ENCODE measurements at places on chromosomes 7 and 10. TPM values are rescaled to one million over a fixed set of nuclear protein-coding genes. Genes with fewer than 3 reads are reported as not detected.

The FAM25G gene
- not detected for total RNA-seq

- H3K4me1 ChIP-seq: no peaks in the 10 kb centered on the region
- no peak for DNase-seq
- H3K27ac ChIP-seq: no peak overlapping the region
- H3K4me3 ChIP-seq: no peak overlapping the region
- no peaks in the 10 kb centered on the region for H3K27me3 ChIP-seq
Measured at GRCh38 chr10:51272555-51272954, 198.3 kb downstream of the PRKG1 start.

DNA sequence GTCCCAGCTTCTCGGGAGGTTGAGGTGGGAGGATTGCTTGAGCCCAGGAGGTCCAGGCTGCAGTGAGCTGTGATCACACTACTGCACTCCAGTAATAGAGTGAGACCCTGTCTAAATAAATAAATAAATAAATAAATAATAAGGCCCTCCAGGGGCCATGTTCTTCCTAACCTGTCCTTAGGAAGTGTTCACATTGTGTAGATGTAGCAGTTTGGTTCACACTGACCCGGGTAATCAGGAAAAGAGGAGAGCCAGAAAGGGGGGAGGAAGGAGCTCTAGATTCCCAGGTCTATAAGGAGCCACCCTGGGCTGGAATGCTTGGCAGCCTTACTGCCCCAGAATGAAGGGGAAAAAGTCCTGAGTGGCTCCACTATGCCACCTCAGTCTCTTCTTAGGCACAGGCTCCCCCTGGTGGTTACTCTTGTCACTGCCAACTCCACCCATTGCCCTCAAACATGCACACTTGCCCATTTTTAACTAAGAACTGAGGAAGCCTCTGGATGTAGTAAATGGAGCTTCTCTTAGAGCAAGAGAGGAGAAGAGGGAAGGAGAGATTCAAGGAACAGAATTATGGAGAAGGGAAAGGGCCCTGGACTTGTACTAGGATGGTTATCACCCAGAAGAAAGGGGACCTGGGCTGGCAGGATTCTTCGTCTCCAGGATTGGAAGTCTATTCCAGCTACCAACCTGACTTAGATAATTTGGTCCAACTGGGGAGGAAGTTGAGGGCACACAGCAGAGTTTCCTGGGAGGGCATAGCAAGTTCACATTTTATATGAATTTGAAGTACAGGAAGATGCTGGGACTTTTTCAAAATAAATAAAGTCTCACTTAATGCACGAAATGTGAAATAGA is 7.8 kb downstream of the HPS6 start:
- no peak overlapping the region for H3K27ac ChIP-seq
- peaks cover 9% of the 10 kb centered on the region for H3K36me3 ChIP-seq
- H3K4me1 ChIP-seq: peaks cover 21% of the 10 kb centered on the region
- H3K4me3 ChIP-seq: no peak overlapping the region

DNA sequence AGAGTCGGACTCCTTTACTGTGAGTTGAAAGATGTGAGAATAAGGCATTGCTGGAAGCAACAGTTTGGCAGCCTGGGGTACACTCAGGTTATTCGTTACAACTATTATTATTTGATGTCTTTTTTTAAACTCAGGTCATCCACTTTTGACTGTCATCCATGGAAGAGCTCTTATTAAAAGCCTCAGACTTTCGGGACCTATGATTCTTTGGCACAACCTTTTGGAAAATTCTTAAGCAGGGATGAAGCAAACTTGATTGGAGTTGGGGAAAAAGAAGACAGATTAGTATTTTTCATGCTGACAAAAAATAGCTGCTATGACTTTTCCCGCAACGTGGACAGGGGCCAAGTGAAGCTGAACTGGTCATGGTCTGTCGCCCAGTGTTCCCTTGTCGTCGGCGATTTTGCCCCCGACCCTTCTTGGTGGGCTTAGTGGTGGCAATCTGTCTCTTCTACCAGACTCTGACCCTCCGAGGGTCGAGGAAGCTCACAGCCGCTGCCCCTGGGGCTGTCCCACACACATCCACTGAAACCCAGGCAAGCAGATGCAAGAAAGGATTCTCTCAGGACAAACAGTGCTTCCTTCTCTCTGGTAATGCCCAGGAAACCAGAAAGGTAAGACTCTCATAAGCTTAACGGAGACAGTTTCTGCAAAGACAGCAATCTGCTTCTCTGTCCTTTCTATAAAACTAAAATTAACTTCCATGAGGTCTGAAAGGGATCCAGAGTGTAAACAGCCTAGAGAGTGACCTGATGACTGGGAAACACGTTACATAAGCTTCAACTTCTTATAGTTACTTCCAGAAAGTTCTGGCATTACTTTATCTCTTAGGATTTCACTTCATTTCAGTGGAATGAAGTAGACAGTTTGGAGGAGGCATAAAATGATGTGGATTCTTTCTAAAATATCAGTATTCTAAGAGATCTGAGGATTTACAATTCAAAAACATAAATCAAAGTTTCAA is 1.0 kb downstream of the CPED1 start:
- peaks cover 34% of the 10 kb centered on the region for H3K27me3 ChIP-seq
- H3K4me3 ChIP-seq: peak overlapping the region; percentile 45
- H3K4me1 ChIP-seq: no peaks in the 10 kb centered on the region

- no peak overlapping the region for H3K27ac ChIP-seq
- H3K36me3 ChIP-seq: no peaks in the 10 kb centered on the region
- H3K27me3 ChIP-seq: no peaks in the 10 kb centered on the region
- DNase-seq: no peak
- no peak overlapping the region for H3K4me3 ChIP-seq
Measured at GRCh38 chr7:116573541-116573940, 48.7 kb downstream of the CAV1 start.

The STK31 gene
- 1.4 TPM for total RNA-seq

DNA sequence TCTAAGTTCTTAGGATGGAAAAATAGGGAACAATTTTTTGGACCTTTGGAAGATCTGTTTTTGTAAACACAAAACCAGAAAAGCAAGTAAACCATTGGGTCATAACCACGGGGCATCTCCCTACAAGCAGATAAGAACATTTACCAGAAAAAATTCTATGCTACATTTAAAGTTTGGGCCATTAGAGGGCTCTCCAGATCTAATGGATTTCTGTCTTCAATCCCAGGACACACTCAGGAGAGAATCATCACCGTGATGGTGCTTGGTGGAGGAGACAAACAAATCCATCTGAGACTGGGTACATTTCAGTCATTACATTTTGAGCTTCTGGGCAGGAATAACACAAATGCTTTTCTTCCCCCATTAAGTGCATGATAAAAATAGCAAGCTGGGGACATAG is 178.4 kb upstream of the TARP start:
- H3K36me3 ChIP-seq: no peaks in the 10 kb centered on the region
- no peak overlapping the region for H3K4me3 ChIP-seq
- no peaks in the 10 kb centered on the region for H3K4me1 ChIP-seq
- no peak for DNase-seq
- H3K27me3 ChIP-seq: no peaks in the 10 kb centered on the region

The CHN2 gene
- total RNA-seq: 5.5 TPM

- H3K36me3 ChIP-seq: no peaks in the 10 kb centered on the region
- no peak overlapping the region for H3K27ac ChIP-seq
Measured at GRCh38 chr10:37478381-37478780, 353.0 kb downstream of the ANKRD30A start.

The GDF2 gene
- not detected for total RNA-seq

GRCh38 chr10:125584954-125585353 is 98.0 kb downstream of the TEX36 start:
- H3K27ac ChIP-seq: no peak overlapping the region
- H3K36me3 ChIP-seq: no peaks in the 10 kb centered on the region
- no peaks in the 10 kb centered on the region for H3K27me3 ChIP-seq

DNA sequence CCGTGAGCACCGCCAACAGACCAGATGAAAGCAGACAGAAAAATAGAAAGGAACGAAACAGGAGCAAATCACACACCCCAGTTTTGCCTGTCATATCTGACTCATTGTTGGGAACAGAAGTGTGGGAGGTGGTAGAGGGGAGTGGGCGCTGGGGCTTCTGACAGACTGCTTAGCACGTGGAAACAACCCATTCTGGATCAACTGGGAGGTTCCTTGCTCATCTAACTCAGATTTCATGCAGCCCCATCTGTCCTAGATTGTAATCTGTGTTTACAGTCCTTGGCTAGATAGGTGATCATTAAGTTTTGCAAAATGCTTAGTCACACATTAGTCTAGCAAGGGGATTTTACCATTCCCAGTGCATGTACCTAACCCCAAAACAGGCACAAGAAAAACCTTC is 154.1 kb downstream of the NRP1 start:
- H3K27ac ChIP-seq: no peak overlapping the region
- H3K36me3 ChIP-seq: peaks cover 33% of the 10 kb centered on the region
- no peak overlapping the region for H3K4me3 ChIP-seq
- no peaks in the 10 kb centered on the region for H3K27me3 ChIP-seq

GRCh38 chr10:27297844-27298521 is 57.4 kb upstream of the ACBD5 start:
- no peak overlapping the region for H3K4me3 ChIP-seq
- DNase-seq: no peak
- H3K36me3 ChIP-seq: no peaks in the 10 kb centered on the region
- H3K4me1 ChIP-seq: no peaks in the 10 kb centered on the region
- no peak overlapping the region for H3K27ac ChIP-seq

DNA sequence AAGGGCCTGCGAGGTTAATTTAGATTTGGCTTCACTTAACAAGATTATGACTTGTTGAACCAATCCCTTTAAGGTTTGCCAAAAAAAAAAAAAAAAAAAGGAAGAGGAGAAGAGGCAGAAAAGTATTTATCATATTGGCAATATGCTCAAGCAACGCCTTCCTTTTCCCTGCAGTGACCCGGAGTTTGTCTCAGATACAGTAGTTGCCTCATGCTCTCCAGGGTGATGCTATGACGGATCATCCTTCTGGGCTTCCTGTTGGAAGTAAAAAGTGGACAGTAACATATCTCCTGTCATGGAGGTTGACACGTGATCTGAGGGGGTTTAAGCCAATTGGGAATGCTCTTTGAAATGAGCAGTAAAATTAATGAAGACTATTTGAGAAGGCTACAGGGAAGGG is 117.3 kb downstream of the BMPER start:
- no peak overlapping the region for H3K4me3 ChIP-seq
- no peaks in the 10 kb centered on the region for H3K4me1 ChIP-seq
- no peaks in the 10 kb centered on the region for H3K36me3 ChIP-seq
- no peak for DNase-seq
- no peak overlapping the region for H3K27ac ChIP-seq

The AIFM2 gene
- total RNA-seq: 16.1 TPM

DNA sequence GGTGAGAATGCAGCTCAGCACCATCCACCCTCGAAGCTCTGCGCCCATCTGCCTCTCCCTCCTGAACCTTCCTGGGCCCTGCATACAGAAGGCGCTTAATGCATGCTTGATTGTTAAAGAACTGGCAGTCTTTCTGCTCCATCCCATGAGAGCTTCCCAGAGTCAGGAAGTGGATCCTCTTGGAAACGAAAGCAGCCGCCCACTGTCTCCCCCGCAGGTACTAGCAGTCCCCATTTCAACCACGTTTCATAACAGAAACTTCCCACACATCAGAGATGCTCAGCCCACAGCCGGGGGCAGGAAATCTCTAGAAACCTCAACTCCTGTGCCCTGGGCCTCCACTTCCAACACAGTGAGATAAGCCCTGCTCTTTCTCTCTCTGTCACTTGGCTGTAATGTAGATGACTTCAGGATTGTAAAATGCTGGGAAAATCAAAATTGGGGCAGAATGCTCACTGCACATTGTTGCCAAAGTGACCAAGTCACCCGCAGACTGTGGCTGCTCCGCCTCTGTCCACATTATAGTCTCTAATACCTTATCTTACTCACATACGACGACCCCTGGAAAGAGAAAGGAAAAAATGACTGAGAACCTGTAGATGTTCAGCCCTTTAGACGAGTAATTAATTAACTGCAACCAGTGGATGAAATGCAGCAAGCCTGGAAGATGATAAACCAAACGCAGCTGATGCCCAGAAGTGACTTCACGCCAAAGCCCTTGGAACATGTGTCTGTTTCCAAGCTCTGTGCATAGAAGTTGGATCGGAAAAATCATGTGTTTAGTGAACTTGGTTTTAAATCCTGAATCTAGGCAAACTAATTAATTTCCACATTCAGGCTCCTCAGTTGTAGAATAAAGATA is 28.5 kb downstream of the GSDME start:
- no peak overlapping the region for H3K4me3 ChIP-seq
- no peaks in the 10 kb centered on the region for H3K36me3 ChIP-seq
- H3K27ac ChIP-seq: no peak overlapping the region
- no peaks in the 10 kb centered on the region for H3K27me3 ChIP-seq
- no peaks in the 10 kb centered on the region for H3K4me1 ChIP-seq

DNA sequence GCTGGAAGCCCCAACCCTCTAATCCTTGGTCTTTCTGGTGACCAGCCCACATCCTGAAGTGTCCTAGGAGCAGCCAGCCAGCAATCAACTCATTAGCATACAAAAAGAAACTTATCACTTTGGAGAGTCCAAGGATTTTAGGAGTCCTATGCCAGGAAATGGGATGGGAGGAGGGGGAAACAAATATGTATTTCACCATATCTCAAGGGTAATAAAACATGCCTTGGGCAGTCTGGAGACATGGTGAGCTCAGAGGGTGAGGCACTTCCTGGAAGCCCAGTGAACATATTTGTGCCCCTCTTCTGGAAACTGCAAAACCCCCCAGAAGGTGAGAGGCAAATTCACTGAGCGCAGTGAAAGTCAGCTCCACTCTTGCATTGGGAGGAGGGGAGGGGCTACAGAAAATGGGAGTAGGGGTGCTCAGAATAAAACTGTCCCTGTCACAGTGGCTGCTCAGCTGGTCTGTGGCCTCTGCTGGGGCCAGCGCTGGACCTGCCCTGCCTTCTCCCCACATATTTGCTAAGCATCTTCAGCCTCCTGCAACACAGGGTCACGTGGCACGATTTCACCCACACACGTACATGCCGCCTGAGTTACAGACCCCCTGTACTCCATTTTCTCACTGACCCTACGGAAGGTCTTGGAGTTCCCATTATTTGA is 17.7 kb upstream of the ZMIZ1 start:
- peak; percentile 65 for DNase-seq
- H3K36me3 ChIP-seq: no peaks in the 10 kb centered on the region
- no peak overlapping the region for H3K27ac ChIP-seq
- H3K4me1 ChIP-seq: peaks cover 44% of the 10 kb centered on the region

DNA sequence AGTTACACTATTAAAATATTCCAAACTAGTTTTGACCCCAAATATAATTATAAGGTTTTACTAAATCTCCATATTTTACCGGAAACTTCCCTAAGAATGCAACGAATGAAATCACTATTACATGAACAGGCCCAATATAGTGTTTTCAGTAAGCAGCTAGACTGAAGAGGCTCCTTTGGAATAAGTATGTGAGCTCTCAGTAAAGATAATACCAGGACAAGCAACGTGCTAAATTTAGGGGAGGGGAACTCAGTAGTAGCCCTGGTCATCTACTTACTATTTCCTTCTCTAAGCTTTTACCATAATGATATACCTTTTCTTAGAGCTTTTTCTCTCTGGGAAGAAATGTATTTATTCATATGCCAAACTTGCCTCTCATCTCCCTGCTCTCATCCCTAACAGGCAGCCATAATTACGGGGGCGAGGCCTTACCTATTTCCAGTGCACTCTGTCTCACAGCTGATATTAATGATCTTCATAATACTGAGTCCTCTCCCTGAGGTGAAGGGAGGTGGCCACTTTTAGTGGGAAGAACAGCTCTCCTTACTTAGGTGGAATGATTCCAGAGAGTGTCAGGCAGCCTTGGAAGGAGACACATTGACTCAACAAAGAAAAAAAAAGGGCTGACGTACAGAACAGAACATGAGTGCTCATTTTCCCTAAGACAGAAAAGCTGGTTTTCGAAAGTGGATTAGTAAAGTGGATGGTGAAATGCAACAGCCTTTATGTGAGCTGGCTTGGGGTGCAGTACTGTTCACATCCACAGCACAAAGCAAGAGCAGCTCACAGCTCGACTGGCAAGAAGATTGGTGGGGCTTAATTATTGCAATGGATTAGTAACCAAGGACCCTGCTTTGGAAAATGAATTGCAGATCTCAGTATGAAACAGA is 165.4 kb downstream of the GLI3 start:
- no peaks in the 10 kb centered on the region for H3K36me3 ChIP-seq
- no peak overlapping the region for H3K27ac ChIP-seq
- no peaks in the 10 kb centered on the region for H3K4me1 ChIP-seq

The MYO1G gene
- total RNA-seq: 23.9 TPM

The GRM3 gene
- total RNA-seq: not detected

Data from left lung (tissue), 14 donors.